ENCODE measurements at places on chromosomes 11 and 22. TPM values are rescaled to one million over a fixed set of nuclear protein-coding genes. Genes with fewer than 3 reads are reported as not detected.

Gene GGTLC2
- not detected for total RNA-seq

DNA sequence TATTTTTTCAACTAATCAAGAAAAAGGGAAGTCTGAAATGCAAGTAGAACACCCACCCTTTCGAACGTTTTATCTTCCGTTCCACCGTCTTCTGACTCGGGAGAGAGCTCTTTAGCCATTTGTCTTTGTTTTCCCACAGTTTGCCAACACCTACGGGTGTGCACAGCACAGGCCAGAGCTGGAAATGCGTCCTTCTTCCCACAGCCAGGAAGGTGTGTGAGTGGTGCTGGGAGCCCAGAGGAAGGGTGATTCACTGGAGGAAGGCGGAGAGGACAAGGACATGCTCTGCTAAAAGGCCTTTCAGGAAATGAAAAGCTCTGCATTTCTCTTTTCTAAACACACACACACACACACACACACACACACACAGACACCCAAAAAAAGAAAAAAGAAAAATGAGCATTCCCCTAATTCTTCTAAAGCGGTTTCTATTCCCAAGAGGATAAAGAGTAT, 18.5 kb downstream of the ENDOD1 start:
- DNase-seq = peak; percentile 43

- no peak for DNase-seq
These were observed 27.7 kb downstream of the MUC2 start for GRCh38 chr11:1102221-1102971.

GRCh38 chr22:38164551-38164918, 17.1 kb downstream of the PLA2G6 start:
- no peak for DNase-seq

- no peak for DNase-seq
These were observed 15.1 kb upstream of the CSRP3 start for GRCh38 chr11:19216709-19217374.

DNA sequence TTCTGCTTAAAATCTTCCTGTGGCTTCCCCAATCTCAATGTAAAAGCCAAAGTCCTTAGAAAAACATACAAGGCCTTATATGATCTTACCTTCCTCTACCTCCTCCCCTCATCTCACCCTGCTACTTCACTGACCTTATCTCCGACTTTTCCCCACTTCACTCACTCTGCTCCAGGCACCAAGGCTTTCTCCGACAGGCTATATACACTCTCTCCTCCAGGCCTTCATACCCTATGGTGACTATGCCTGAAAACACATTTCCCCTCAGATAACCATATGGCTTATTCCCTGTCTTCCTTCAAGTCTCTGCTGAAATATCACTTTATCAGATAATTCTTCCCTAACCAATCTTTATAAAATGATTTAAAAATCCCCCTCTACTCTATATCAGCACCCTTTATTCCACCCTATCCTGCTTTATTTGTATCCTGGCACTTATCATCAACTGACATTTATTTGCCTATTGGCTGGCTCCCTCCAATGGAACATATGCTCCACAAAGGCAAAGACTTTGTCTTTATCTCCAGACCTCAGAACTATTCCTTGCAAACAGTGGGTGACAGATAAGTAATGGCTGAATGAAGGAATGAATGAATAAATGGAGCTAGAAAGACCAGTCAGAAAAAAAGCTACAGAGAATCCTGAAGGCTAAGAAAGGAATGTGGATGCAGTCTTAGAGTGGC, 52.7 kb downstream of the PAK1 start:
- DNase-seq = no peak

Gene COA4
- total RNA-seq = 32.5 TPM

Gene LARGE2
- total RNA-seq = 30.1 TPM

Gene NOL12
- 44.2 TPM for total RNA-seq

DNA sequence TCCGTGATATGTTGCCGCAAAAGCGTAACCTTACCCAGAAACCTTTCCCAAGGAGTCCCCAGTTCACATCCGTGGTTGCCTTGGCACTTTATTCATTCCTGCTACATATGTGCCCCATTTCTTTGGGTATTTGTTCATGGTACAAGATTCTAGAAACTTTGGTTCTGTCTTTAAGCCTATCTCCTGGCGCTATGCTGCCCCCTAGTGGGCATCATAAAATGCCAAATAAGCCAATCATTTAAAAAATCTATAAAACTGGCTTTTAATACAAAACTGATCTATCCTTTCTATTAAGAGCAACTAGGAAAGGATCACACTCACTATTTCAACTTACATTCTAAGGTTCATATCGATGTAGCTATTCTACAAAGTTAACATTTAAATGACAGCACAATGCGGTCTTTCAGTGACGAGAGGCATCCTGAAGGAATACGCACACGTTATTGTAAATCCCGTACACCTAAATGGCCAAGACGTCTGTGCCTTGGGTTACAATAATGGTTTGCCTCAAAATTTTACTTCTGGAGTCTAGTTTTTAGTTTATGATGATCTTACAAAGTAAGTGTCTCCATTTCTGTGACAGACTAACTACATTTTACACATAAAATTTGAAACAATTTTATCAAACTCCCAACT, 16.2 kb downstream of the PIWIL3 start:
- peak; percentile 27 for DNase-seq

DNA sequence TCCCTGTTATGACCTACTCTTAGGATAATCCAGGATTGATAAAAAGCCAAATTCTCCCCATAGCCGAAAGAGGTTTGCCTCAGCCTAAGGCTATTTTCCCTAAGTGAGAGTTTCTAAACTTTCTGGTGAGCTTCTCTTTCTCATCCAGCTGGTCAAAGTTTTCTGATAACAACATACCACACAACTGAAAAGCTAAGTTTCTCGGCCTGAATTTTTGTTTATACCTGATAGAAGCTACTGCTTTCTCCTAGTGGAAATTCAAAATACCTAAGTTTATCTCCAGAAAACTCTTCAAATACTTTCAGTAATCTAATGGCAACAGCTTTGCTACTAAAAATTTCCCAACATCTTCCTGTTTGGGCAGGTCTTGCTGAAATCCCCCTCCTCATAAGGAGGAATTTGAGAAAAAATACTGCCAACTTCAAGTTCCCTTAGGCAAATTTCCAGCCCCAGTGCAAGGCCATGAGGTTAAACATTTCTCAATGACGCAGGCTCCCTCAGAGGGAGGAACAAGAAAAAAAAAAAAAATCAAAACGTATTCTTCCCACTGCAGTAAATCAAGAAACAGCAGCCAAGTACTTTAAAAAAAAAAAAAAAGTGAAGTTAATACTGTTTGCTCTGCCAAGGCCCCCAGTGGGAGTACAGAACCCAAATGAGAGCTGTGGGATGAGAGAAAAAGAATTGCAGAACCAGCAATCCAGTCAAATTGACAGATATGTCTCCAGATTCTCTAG, 127.0 kb downstream of the MRTFA start:
- DNase-seq = peak; percentile 57

DNA sequence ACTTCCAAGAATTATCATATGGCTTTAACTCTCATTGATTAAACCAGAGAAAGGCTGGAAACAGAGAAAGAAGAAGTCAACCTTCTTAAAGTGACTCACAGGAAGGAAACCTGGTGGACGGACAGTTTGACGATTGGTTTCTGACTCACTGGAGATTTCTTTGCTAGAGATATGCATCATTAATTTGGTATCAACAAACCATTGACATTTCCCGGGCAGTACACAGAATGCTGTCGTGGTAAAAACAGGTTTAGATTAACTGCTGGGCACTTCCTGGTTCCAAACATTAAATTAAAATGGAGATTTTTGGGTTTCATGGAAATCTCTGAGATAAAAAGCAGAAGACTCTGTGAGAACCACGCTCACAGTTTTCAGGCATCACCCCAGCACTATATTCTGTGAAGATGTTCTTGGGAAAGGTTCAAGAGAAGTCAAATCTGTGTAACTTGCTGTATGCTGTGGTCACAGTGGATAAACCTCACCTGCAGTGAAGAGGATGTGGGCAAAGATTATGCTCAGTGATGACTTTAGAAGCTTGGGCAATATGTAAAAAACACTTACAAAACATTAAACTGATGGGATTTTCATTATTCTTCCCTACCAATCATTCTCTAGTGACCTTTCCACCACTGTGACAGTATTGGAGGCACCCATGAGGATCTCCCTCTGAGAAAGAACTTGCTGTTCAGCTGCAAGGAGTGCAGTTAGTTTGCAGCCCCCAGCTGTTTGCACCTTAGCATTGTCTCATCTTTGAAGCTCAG, 61.1 kb upstream of the CD44 start:
- DNase-seq = no peak

GRCh38 chr11:72673284-72673942, 809 bp downstream of the PDE2A start:
- DNase-seq = no peak

Measured in lower leg skin (tissue), 4 donors.